ENCODE measurements at places on chromosomes 2 and 18.

- DNase-seq: no peak
These were observed 112.4 kb upstream of the RND3 start for GRCh38 chr2:150599889-150600288.

DNA sequence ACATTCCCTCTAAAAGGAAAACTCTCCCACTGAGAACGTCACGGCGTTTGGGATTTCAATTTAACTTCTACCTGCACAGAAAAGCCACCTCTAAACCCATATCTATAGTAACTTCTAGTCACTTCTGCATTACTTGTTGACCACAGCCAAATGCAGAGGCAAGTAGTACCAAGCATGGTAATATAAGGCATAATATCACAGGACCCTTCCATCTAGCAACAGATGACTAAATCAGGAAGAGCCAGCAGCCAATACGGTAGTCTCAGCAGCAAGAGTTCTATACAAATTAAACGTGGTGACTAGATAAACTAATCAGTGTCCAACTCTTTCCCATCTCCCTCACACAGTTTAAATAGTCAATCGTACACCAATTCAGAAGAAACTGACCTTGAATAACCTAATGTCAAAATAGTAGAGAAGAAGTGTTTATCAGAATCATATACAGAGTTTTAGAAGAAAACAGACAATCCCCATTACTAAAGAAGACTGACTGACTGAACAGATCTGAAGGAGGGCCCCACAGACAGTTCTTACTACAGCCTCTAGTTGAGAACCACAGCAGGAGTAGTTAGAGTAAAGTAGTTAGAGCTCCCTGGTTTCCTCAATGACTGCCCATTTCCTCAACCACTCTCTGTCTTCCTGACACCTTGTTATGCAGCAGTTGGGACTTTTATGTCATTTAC is 30.0 kb downstream of the MEMO1 start:
- DNase-seq: no peak

DNA sequence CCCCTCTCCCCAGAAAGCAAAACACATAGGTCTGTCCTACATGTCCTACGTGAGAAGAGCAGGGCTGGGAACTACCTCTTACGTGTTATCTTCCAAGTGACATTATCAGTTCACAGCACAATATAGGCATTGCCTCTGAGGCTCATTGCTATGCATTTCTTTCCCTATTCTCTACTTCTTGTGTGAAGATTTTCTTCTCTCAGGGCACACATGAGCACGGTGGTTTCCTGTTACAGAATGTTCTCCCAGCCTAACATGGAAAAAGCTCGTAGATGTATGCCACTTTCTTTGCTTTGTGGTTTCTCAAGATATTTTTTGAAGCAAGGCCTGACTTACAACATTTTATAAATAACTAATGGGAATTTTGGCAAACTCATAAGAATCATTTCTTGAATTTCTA is 19.4 kb upstream of the DSC3 start:
- no peak for DNase-seq

- no peak for DNase-seq
These were observed 161.8 kb downstream of the LNPK start for GRCh38 chr2:175840256-175840655.

DNA sequence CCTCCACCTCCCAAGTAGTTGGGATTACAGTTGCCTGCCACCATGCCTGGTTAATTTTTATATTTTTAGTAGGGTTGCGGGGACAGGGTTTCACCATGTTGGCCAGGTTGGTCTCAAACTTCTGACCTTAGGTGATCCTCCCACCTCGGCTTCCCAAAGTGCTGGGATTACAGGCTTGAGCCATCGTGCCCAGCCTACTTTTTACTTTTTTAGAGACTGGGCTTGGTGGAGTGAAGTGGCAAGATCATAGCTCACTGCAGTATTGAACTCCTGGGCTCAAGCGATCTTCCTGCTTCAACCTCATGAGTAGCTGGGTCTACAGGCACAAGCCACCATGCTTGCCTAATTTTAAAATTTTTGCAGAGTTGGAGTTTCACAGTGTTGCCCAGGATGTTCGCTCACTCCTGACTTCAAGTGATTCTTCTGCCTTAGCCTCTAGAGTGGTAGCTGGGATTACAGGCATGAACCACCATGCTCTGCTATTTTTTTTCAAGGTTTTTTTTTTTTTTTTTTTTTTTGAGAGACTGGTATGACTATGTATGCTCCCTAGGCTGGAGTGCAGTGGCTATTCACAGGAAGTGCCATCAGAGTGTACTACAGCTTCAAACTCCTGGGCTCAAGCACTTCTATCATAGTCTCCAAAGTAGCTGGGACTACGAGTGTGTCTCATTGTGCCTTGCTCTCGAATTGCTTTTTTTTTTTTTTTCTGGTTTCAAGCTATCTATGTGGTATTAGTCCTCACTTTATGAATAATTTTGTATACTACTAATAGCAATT is 11.9 kb downstream of the MSH2 start:
- DNase-seq: no peak

DNA sequence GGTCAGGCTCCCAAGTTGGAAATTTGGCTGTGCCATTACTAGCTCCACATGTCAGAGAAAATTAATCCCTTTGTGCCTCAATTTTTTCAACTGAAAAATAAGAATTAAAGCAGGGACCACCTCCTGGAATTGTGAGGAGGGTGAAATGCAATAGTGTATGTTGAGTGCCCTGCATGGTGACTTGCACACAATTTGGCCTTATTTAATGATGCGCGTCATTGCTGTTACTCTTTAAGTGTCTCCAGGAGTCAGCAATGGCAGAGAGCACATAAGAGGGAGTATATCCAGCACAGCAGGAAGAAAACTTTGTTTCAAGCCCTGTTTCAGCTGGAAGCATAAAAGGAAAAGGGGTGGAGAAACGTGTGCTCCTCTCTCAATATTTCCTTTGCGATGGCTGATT is 215.8 kb downstream of the ALK start:
- no peak for DNase-seq

DNA sequence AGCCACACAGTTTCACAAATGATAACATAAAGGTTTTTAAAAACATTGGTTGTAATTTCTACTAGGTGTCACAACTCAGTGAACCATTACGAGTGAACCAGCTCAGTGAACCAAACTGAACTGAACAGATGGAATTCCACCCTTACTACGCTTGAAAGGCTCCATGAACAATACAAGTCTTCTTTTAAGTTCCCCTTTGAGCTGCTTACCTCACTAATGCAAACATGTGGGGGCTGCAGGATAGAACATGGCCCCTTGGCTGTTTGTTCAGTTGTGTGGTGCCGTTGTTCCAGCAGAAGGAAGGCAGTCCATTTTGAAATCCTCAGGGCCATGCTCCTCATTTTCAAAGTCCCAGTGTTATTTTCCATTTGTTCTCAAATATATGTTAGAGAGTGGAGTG is 30.7 kb upstream of the KLHL14 start:
- DNase-seq: peak; percentile 90

DNA sequence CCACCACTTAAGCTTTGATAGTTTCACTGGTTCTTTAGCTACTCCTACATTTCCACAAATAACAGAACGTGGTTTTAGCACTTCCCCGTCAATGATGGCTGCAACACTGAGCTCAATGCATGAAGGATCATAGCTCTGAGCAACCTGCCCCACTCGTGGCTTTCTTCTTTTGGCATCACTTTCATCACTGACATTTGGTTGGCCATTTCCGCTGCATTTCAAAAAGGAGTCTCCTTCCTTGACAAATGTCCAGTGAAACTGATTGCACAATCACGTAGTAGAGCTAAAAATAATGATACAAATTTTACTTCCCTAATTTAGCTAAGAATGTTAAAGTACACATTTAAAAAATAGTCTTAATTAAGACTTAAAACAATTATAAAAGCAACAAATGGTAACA is 205.2 kb upstream of the HDAC4 start:
- DNase-seq: no peak

DNA sequence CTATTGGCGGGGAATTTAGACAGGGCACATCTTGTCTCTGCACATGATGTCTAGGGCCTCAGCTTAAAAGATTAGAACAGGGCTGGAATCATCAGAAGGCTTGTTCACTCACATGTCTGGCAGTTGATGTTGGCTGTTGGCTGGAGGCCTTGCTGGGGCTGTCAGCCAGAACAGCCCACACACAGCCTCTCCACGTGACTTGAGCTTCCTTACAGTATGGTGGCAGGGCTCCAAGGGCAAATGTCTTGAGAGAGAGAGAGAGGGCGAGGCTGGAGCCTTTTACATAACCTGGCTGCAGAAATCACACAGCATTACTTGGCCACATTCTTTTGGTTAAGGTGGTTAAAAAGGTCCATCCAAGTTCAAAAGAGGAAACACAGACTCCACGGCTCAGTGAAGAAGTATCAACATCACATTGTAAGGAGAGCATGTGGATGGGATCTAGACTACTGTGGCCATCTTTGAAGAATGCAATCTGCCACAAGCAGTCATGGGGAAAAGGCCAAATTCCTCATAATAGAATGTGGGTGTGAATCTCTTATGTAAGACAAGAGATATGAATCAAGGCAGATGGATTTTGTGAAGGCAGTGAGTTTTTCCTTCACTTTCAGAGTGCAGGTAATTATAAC is 30.4 kb downstream of the SRSF7 start:
- peak; percentile 61 for DNase-seq

- no peak for DNase-seq
These were observed 60.3 kb downstream of the ARMC9 start for GRCh38 chr2:231258701-231259100.

GRCh38 chr18:10241579-10241978 is 212.9 kb upstream of the APCDD1 start:
- no peak for DNase-seq

DNA sequence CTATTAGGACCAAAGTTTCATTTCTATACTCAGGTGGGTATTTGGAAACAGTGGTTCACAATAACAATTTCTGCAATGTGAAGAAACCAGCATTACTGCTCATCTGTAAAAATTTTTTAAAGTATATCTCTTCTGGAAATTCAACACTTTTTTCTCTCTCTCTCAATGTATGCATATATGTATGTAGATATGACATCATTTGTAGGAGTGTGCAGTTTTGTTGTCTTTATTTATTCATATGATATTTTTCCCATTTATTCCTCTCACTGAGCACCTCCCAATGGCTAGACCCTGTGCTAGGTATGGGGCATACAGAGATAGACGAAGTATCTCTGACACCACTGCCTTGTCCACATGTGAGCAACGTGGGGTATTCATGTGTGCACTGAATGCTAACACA is 58.3 kb downstream of the RDH14 start:
- DNase-seq: no peak

GRCh38 chr2:220466251-220466691 is 838.8 kb downstream of the SLC4A3 start:
- DNase-seq: no peak

- no peak for DNase-seq
These were observed 371.1 kb upstream of the NRP2 start for GRCh38 chr2:205311201-205311600.

- DNase-seq: no peak
These were observed 17.5 kb upstream of the TBC1D8 start for GRCh38 chr2:101168706-101169105.

All from eye (tissue), 1 donor.